ENCODE measurements at places on chromosomes 12 and 14.
A peak's percentile ranks its signal among the peaks of the same experiment; 100 is the strongest.

GRCh38 chr12:32548691-32549281 lies 130.3 kb upstream of the DNM1L start:
- no peak for DNase-seq

DNA sequence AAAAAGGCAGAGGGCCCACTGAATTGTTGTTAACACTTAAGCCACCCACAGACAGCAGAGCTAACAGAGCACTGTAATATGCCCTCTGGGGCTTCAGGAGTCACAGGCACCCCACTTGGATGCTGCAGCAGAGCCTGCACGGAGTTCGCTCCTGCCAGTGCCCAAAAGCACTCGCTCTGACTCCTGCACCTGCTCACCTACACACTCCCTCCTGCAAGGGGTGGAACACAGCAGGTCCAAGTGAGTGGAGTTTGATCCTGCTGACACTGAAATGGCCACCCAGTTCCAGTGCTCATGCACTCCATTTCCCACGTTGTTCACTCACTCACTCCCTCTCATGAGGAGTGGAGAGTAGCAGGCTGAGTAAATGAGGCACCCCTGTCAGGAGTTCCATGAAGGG lies 68.8 kb downstream of the OSBPL8 start:
- DNase-seq: no peak

GRCh38 chr14:102754370-102755262 lies 22.6 kb upstream of the TRAF3 start:
- DNase-seq: no peak

GRCh38 chr12:106442575-106442974 lies 85.0 kb downstream of the POLR3B start:
- no peak for DNase-seq

DNA sequence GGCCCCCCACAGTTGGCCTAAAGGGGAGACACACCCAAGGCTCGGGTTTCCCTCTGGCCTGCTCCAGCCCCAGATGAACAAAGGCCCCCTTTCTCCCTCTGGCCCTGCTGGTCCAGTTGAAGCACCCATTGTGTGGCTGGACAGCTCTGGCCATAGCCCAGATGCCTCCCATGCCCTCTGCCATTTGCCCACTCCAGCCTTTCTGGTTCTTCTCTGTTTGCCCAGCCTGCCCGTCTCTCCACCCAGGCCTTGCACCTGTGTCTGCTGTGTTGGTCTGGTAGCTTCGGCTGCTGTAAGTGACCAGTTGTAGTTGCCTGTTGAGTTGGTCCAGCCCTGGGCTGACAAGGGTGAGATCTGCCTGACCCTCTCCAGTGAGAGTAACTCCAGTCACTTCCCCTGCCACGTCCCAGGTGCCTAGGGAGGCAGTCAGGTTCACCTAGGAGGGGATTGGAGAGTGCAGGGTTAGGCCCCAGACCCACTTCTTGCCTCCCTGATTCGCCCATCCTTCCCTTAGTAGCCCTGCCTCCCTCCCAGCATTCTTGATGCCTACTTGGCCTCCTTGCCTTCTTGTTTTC lies 3.0 kb downstream of the B4GALNT1 start:
- no peak for DNase-seq

GRCh38 chr12:6866920-6867412 lies 365 bp upstream of the TPI1 start:
- no peak for DNase-seq

- no peak for DNase-seq
Measured at GRCh38 chr12:10155966-10156365, 16.0 kb downstream of the OLR1 start.

DNA sequence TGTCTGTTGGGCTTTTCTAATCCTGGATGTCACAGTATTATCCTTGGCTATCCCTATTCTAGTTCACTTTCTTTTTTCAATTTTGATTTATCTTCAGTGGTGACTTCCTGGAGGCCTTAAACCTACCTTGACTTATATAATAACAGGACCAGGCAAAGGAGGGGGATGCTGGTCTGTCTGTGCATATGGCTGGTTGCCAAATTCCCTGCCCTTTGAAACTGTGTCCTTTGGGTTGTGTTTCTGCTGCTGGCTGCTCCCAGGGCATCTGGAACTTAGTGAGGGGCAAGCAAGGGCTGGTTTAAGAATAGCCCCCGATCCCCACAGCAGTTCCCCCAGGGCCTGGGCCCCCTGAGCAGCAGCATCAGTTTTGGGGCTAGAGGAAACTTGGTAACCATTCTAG lies 96.0 kb upstream of the MAX start:
- DNase-seq: no peak

GRCh38 chr14:67079846-67080245 lies 109.4 kb upstream of the GARIN2 start:
- no peak for DNase-seq

DNA sequence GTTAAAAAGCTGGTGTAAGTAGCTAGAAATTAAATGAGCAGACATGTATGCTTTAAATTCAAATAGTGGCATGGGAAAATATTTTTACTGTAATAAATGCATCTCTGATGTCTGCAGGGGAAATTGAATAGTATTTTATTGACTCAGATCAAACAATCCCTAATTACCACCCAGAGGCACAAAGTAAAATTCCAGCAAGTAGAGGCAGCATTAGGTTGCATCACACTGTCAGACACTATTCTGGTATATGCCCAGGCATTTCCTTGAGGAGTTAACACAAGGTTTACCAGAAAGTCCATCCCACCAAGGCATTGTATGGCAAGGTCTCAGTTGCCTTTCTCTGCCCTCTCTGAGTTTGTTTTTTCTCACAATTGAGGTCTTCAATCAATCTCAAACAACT lies 201.6 kb upstream of the KITLG start:
- no peak for DNase-seq

DNA sequence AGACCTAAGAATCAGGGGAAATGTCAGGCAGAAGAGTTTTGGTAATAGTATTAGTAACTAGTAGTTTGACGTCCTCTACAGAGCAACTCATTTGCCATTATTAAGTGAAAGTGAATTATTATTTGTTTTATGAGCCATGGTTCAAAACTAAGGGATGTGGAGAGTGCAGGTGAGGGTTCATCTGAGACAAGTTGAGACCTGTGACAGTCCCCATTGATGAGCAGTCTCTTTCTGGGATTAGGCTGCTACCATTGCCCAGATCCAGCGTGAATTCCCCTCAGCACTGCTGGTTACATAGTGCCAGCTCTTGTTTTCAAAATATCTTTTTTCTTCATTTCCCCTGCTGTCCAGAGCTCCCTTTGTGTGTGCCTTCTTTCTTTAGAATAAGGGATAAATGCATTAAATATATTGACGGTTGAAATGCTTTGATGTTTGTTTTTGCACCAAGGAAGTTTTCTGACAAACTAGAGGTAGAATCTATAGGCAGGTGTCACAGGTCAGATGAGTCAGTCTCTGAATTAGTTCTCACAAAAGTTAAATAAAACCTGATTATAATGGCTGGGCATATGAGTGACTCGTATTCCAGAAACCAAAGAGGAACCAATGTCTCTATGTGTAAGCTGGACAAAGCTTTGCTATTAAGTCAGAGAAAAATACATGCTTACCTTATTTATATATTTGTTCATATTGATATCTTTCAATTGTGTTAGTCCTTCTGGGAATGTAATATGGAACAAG lies 381.4 kb downstream of the TMEM117 start:
- DNase-seq: peak; percentile 40
